ENCODE measurements at places on chromosomes 5 and 9.

- no peak for DNase-seq
Observed at GRCh38 chr5:92801911-92802310, 779.1 kb downstream of the NR2F1-AS1 start.

DNA sequence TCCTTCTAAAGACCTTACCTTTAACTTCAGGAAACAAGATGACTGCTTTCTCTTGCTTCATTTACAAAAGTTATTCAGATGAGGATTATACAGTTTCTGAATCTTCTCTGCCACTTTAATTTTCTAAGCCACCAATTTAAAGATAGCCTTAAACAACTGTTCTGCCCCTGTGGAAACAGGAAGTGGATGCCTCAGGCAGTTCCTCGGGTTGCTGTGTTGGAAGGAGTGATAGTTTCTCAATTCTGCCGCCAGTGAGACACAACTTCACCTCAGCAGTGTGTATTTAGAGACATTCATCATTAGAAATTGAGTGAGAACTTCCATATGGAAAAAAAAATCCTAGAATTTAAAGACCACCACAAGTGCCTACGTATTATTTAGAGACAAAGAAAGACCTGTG lies 475.1 kb upstream of the WWC1 start:
- no peak for DNase-seq

DNA sequence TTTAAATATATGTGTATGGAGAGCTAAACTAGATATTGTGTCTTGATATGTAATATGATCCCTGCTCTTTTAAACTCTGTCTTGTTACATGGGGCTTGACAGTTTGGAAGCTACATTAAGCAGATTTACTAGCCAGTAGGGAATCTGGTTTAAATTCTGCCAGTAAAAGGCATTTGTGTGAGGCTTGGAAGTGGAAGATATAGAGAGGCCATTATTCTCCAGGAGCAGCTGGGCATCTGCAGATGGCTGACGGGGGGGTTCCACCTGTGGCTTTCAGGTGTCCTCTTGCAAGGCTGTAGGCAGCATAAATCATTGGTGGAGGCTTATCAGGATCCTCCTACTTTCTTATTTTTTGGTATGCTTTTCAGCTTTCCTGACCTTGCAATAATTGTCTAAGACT lies 179.1 kb upstream of the FBXL7 start:
- no peak for DNase-seq

DNA sequence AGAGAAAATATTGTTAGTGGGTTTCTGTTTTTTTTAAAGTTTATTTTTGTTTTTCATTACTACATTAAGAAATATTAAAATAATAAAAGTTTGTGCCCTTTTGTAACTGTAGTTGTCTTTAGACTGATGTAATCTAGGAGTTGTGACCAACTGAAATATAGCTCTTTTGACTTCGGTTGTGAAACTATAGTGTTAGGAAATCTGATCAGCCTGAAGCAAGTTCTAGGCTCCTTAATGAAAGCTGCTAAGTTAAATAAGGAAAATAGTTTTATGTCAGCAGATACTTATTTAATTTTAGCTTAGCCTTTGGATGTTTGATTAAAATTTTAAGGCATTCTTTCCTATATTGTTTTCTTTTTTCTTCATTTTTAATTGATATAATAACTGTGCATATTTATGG lies 14.2 kb downstream of the AP3S1 start:
- no peak for DNase-seq

GRCh38 chr5:114223866-114224265 lies 138.0 kb upstream of the KCNN2 start:
- no peak for DNase-seq

All from fibroblast of skin of left biceps (primary cell).